ENCODE measurements at places on chromosomes 5 and 9.

GRCh38 chr5:31478901-31479300, 53.0 kb downstream of the DROSHA start:
- no peak for DNase-seq

GRCh38 chr5:95252801-95253200, 32.1 kb downstream of the MCTP1 start:
- no peak for DNase-seq

DNA sequence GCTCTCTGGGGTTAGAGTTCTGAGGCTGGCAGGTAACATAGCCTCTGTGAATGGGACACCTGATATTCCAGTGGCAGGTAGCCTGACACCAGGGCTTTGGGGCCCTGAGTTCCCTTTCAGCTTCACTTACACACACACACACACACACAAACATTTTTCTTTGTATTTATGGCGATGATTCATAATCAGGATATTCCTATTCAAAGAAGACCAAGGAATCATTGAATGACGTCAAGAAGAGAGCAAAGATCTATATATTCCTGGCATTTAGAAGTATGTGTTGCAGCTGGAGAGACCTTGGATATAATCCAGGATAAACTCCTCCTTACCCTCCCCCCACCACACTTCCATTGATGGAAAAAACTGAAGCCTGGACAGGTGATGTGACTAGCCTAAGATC, 7.9 kb upstream of the ENTREP1 start:
- DNase-seq = no peak

DNA sequence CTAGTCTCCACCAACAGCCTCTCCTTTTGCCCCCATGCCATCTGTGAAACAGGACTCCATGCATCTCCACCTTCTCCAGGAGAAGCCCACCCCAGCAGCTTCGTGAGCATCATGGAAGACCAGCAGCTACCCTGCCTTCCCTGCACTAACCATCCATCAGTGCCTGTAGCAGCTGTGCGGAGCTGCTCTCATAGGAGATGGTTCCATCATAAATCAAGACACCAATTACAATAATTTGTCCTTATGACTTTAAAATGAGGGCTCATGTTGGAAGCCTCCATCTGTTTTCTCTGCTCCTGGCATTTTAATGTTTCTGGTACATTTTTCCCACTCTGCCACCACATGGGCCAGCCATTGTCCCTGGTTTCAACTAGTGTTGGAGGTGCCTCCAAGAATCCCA, 69.9 kb downstream of the FGF1 start:
- DNase-seq = no peak

- DNase-seq = no peak
These were observed 10.9 kb downstream of the ZNF169 start for GRCh38 chr9:94270009-94270408.

GRCh38 chr9:73667749-73668148, 516.1 kb downstream of the ANXA1 start:
- no peak for DNase-seq

DNA sequence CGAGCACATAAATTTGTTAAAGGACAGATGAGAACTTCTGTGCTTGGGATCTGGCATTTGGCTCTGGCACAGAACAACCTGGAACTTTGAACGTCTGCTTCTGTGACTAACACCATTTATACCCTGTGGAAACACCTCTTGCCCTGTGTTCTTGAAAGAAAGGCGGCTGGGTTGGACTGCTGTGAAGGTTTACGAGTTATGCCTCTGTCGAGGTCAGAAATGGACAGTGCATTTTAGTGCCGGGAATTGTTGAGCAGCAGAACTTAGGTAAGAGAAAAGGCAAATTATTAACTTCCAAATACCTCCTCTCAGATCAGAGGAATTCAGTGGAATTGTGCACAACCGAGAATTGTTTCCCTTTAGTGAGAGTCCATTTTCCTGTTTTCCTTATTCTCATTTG, 14.1 kb upstream of the INIP start:
- DNase-seq = no peak

- no peak for DNase-seq
These were observed 14.2 kb downstream of the RFX3 start for GRCh38 chr9:3511551-3511950.

- no peak for DNase-seq
These were observed 213.0 kb downstream of the FBXL17 start for GRCh38 chr5:108168915-108169314.

DNA sequence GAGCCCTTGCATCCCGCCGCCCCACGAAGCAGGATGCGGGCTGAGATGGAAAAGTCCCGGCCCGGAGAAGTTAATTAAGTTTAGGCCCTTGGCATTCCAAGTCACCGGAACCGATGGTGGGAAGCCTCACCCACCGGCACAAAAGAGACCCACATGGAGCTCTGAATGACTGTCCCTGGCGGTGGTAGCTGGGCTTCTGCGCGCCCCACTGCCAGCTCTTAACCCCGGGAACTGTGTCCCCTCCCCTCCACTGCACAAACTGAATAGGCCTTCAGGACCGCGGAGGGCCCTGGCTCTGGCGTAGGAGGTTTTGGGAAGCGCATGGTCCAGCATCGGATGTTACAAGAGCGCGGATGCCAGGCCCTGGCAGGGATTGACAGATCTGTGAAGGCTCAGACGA, 291.1 kb upstream of the TUT7 start:
- DNase-seq = no peak

DNA sequence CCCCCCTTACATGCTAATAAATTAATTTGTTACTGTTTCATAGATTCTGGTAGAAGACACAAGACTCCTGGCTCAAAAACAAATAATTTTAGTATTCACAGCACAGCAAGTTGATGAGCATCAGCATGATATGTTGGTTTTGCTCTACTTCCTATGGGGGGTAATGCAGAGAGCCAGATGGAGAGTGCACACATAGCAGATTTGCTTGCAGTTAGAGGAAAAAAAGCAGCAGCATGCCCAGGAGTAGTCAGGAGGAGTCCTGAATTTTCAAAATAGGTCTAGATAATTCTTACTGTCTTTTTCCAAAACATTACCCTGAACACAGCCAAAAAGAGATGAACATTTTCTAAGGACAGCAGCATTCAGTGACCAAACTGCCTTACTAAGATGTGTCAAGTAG, 261.3 kb downstream of the COX7C start:
- DNase-seq = no peak

DNA sequence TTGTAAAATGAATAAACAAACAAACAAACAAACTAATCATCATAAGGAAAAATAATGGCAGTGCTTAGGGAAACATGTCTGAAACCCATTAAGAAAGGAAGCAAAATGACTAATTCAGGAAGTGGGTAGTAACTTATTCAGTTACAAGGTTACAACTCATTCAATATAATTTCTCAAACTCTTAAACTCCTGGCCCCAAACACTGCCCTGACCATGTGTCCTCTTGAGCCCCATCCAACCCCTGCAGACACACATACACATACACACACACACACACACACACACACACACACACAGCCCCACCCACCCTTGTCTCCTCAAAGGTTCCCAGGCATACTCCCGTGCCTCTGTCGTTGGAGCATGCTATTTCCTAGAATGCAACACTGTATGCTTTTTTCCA, 193.9 kb downstream of the SEC61B start:
- DNase-seq = no peak

DNA sequence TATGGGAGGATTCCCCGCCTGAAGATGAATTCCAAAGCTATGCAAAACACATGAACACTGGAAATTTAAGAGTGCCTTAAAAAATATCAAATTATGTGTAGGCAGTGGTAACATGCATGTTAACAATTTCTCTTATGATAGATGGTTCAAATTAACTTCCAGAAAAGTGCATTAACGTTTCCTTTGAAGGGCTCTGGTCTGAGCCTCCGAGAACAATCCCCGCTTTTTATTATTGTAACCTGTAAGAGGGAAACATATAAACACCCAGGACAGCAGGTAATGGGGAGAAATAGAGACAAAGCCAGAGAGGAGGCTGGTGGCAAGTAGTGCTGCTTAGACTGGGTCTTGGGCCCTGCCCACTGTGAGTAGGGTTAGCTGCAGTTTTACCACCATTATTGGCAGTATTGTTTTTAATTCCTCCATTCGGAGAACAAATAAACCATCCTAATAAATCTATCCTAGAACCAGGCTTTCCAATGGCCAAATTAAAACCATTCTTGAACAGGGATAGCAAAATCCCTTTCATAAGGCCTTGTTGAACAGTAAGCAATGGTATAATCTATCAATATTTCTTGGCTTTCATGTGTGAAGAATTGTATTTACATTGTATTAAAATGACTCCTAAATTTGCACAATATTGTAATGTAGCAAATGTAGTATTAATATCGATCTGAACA, 6.3 kb downstream of the NR2F1 start:
- no peak for DNase-seq

GRCh38 chr9:105438141-105438806, 9.6 kb upstream of the FSD1L start:
- DNase-seq = no peak

DNA sequence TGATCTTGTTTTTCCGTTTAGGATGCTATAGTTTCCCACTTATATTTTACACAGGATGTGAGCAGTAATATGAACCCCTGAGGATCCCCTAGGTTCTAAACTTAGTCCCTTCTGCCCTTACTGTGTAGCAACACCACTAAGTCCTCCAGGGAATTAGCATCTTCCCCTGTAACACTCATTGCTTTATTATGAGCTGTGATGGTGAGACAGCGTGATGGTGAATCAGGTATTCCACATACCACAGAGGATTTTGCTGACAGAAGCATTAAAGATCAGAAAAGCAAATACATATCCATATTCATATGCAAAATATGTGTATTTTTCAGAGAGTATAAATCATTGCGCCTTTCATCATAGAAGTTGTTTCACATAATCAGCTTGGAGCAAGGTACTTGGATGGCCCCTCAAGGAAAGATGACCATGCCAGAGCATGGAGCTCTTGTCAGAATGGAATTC, 317.0 kb downstream of the ICE1 start:
- DNase-seq = no peak

DNA sequence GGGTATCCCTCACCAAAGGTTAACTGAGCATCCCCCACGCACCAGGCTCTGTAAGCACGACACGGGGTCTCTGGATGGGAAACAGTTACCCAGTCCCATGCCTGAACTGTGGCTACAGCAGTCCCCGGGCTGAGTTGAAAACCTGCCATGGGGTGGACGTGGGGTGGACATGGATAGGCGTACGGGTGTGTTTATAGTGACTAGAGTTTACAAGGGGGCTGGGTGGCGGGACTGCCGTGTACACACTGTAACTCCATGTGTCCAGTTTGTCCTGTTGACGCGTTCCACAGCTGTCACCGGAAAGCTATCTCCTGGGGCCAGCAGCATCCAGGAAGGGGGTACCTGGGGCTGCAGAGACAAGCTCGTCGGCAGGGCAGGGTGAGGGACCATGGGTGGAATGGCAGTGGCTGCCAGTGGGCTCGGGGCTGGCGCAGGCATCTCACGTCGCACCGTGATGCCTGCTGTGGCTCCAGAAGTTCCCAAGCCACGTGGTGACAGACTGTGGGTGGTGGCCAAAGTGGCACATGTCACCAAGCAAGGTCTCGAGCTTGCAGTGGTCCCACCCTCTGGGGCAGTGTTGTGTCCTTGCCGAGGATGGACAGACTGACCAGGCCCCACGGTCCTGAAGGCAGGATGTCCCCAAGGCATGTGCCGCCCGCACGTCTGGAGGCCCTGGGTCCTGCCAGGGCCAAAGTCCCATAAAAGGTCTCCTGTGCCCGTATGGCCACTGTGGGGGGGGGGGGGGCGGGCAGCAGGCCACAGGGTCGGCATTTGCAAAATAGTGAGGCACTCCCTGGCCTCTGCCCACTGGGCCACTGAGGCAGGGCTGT, 29.3 kb upstream of the RNF130 start:
- no peak for DNase-seq

- no peak for DNase-seq
These were observed 293.2 kb upstream of the IRX4 start for GRCh38 chr5:2175842-2176404.

GRCh38 chr5:95956021-95956899, 5.4 kb downstream of the ELL2 start:
- DNase-seq = no peak

GRCh38 chr9:72789885-72790284, 163.0 kb downstream of the ALDH1A1 start:
- DNase-seq = no peak

DNA sequence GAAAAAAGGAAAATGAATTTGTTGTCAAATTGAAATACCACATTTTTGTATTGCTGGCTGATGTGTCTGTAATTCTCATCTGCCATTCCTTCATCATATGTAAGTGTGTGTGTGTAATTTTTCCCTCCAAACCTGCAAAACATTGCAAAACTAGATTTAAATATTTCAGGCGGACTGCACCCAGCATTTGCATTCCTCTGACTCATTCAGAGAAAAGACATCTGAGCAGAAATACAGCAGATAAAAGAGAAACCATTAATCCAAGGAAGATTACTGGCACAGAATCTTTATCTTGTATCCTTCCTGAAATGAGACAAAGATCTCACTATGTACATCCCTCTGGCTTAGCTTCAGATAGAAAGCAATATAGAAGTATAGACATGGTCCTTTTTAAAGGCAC, 275.3 kb downstream of the TMEM38B start:
- DNase-seq = no peak

DNA sequence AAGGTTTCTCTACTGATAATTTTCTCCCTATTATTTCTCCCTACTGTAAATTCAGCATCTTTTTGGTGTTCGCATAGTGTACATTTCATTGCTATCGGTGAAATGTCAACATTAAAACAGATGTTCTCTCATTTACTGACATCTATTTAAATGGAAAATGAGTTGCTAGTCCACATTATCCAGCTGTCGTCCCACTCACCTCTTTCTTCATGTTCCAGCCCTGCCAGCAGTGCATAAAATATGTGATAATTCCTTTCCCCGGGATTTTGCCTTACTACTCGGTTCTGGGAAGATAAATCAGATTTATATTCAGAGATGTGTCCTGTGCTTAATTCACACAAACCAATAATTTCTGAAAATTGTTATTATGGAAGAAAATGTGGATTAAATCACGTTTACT, 155.8 kb downstream of the MYO10 start:
- no peak for DNase-seq

- DNase-seq = no peak
These were observed 10.5 kb upstream of the TCOF1 start for GRCh38 chr5:150347003-150347402.

DNA sequence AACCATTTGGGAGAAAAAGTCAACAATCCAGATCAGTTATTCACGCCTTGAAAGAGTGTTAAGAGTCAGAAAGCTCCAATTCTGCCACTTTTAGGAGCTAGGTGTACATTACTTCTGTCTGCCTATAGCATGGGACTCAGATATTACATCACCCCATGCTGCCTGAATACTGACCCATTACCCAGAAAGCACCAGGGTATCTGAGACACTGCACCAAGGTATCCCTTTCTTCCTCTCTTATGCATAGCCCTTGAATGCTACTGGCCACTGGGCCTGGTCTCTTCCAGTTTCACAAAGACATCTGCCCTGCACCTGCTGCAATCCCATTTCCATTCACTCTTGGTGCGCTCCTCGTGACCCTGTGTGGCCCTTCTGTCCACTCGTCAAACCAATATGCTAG, 2.6 kb downstream of the STRBP start:
- no peak for DNase-seq

DNA sequence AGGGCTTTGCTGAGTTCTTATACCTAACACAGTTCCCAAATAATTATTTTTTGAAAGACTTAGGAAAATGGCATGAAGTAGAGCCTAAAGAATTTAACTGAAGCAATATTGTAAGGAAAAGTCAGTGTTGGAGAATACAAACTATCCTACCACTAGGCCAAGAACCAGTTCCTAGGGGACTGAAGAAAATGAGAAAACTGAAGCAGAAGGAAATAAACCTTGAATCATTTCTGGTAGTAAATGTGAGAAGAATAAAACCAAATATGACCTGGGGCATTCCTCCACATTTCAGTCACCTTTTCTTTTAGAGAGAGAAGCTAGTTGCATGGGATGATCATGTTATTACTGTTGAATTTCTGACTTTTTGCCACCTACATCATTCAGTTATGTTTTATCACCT, 1393.9 kb upstream of the C9orf72 start:
- DNase-seq = no peak

All from heart left ventricle (tissue), 16 donors.